Activated CD4-positive, alpha-beta T cell treated with anti-CD3 and anti-CD28 coated beads for 36 hours (primary cell): ENCODE measurements at places on chromosomes 7 and 10.

DNA sequence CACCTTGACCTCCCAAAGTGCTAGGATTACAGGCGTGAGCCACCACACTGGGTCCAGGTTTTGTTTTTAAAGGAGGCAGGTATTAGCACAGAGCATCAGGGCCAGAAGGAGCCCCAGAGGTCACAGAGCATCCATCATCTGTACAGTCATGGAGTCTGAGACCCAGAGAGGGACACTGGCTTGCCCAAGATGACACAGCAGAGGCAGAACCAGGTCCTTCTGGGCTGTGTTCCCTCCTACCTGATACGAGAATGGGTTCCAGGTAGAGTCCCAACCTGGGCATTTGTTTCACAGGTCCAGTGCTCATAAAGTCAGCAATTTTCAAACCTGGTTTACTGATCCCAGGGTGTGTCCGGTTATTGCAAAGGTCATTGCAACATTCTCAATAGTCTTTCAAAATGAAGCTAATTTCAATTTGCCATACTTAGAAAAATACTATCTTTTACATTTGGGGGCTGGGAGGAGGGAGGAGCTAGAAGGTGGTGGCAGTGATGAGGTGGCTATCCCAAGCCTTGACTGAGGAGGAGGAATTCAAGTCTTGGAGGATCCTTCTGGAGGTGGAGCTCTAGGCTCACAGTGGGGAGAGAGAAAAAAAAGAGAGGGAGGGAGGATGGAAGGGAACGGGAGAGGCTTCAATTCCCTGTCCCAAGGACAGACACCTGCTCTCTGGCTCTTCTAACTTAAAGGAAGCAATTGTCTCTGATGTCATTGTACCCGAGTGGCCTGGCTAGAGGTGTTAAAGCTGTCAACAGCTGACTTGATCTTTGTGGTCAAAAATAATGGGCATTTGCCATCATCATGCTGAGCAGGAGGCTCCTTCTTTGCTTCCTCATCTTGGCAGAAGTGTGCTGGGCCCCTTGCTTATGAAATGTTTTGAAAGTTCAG lies 8.1 kb downstream of the MXI1 start:
- no peak for DNase-seq

GRCh38 chr10:27513451-27514191 lies 9.5 kb downstream of the RAB18 start:
- no peak for DNase-seq

DNA sequence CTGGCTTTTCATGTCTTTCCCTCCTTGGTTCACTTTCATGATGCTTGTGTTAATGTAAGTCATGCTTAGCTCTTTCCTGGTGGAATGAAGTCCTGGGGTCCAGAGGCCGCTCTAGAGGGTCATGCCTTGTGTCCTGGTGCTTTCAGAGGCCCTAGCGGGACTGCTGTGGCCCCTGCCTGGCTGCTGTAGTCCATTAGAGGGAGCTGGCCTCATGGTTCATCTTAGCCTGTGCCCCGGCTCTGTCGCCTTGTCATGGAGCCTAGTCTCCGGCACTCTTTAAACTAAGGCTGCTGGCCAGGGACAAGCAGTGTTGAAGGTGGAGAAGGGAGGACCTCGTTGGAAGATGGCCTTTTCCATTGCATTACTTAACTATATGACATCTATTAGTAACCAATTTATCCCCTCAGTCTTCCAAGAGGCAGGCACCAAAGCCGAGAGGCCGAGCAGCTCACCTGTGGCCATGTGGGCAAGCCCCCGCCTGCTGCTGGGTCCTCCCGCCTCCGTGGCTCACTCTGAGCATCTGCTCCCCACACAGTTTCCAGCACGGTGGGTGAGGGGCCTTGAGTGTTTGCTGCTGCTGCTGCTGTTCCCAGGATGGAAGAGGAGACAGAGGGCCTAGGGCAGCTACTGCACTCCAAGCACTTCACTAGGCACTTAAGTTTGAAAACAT lies 5.0 kb upstream of the NDUFB2 start:
- DNase-seq = no peak

- peak; percentile 39 for DNase-seq
Observed at GRCh38 chr7:1459920-1460820, 900 bp upstream of the MICALL2 start.

- DNase-seq = no peak
Observed at GRCh38 chr7:158672975-158673374, 31.6 kb downstream of the NCAPG2 start.

- no peak for DNase-seq
Observed at GRCh38 chr7:73941836-73942551, 81.0 kb downstream of the TMEM270 start.

DNA sequence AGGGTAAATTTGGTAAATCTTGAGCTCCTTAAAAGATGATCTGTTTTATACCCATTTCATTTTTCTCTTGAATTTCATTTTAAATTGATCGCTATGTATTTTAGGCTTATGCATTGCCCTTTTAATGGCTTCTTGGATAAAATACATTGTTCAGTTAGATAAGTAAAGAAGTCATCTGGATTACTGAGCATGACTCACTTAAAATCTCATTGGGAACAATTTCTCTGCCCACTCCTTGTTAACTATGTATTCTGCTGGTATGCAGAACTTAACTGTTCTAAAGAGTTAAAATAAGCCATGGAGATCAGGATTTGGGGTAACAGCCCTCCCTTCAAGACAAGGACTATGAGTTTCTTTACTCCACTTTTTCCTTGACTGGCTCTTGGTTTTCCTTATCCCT lies 134.2 kb downstream of the SND1 start:
- no peak for DNase-seq

DNA sequence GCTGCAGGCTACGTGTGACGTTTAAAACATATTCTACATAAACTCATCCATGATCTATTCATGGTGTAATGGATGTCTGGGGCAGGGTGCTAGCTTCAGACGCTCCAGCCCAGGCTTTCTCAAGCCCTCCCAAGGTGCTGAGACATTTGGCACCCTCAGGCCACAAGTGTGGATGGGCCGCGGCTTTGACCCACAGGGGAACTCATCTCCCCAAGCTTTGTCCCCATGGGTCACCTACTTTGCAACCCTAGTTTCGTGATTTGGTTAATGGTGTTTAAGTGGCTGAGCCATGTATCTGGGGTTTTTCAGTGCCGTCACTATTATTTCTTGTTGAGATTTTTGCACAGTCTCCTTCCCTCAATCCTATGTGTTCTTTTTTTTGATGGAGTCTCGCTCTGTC lies 66.0 kb downstream of the GRK5 start:
- no peak for DNase-seq

DNA sequence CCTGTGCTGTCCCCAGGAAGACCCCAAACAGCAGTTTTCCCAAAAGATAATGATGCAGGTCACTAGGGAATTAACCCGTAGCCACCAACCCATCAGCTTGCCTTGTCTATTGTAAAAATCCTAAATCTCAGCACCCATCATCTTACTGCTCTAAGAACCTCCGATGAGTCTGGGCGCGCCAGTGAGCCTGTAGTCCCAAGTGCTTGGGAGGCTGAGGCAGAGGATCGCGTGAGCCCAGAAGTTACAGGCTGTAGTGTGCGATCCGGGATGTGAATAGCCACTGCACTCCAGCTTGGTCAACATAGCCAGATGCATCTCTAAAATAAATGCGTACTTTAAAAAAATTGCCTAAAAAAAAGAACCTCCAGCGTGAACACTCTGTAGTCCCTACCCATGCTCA lies 951 bp downstream of the AS3MT start:
- no peak for DNase-seq

- DNase-seq = no peak
Observed at GRCh38 chr10:71217266-71218045, 5.1 kb downstream of the UNC5B start.

GRCh38 chr7:98598846-98599615 lies 18.1 kb upstream of the NPTX2 start:
- no peak for DNase-seq

- DNase-seq = no peak
Observed at GRCh38 chr10:1654247-1654646, 83.1 kb downstream of the ADARB2 start.

GRCh38 chr7:44534501-44534900 lies 6.6 kb downstream of the NPC1L1 start:
- DNase-seq = peak; percentile 75

GRCh38 chr7:95690367-95690947 lies 81.9 kb upstream of the DYNC1I1 start:
- DNase-seq = peak; percentile 6

DNA sequence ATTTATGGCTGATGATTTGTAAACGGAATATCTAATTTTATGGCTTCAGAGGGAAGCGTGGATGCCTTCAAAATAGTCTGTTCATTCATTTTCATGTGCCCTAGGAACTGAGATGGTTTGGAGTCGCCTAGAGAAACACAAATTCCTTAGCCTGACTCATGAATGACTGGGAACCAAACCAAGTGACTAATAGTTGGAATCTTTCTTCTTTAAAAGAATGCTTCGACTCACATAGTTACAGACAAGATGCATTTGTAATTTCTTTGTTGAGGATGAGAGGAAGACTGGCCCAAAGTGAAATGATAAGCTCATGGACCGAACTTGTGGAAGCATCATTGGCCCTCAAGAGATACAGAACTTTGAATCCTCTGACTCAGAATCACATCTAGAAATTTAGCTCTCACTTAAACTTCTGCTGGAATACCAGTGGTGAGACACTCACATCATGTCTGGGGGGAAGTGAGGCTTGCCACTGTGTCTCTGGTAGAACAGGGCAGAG lies 1107.2 kb downstream of the NRG3 start:
- DNase-seq = no peak

- no peak for DNase-seq
Observed at GRCh38 chr7:22871661-22872060, 49.0 kb upstream of the TOMM7 start.
